ENCODE measurements at places on chromosomes 3 and 15. TPM values are rescaled to one million over a fixed set of nuclear protein-coding genes. Genes with fewer than 3 reads are reported as not detected.

Gene BFSP2
- not detected for total RNA-seq

Gene NMD3
- 77.0 TPM for total RNA-seq

Gene POLR2M
- 306 TPM for total RNA-seq

Gene BHLHE40
- 33.2 TPM for total RNA-seq

Gene RAB5A
- 37.7 TPM for total RNA-seq

Gene PLSCR5
- total RNA-seq: not detected

Gene CLSTN2
- 0.14 TPM for total RNA-seq

Gene CIDEC
- 0.14 TPM for total RNA-seq

Gene CEP152
- total RNA-seq: 8.0 TPM

Gene TRAT1
- not detected for total RNA-seq

Gene ATP13A5
- total RNA-seq: not detected

Gene SLC2A2
- total RNA-seq: 0.09 TPM

Gene GHRL
- not detected for total RNA-seq

Gene TRH
- total RNA-seq: not detected

Gene NR1I2
- total RNA-seq: not detected

Gene FRMD5
- total RNA-seq: 1.6 TPM

Gene GOLGA8B
- total RNA-seq: 19.8 TPM

Gene HPS3
- 26.9 TPM for total RNA-seq

Gene LTF
- 0.14 TPM for total RNA-seq

Gene PLXNA1
- total RNA-seq: 30.3 TPM

Gene C3orf20
- 0.09 TPM for total RNA-seq

Gene DMXL2
- 25.7 TPM for total RNA-seq

Gene FSTL1
- total RNA-seq: 887 TPM

Gene CILP
- total RNA-seq: 0.28 TPM

Gene SHC4
- 1.8 TPM for total RNA-seq

Gene PP2D1
- not detected for total RNA-seq

Gene LAMB2
- total RNA-seq: 458 TPM

Gene GPR62
- total RNA-seq: 0.09 TPM

Gene P2RY1
- total RNA-seq: 4.4 TPM

Gene CACNA2D3
- 0.18 TPM for total RNA-seq

All from smooth muscle cell of bladder (primary cell).